ENCODE measurements at places on chromosomes 2 and 18. TPM values are rescaled to one million over a fixed set of nuclear protein-coding genes. Genes with fewer than 3 reads are reported as not detected.

Gene TUBA4B
- 0.14 TPM for total RNA-seq

Gene ABCG8
- 0.31 TPM for total RNA-seq

Gene LRRC30
- total RNA-seq, result not detected

Gene SPC25
- total RNA-seq, result 23.4 TPM

Gene GLB1L
- 5.4 TPM for total RNA-seq

Gene GAREM1
- total RNA-seq, result 5.6 TPM

Gene FBXO41
- 16.5 TPM for total RNA-seq

Gene SERPINB2
- total RNA-seq, result not detected

Gene FBLN7
- 1.4 TPM for total RNA-seq

Gene ALK
- 0.35 TPM for total RNA-seq

Gene C2orf78
- not detected for total RNA-seq

Gene SNORC
- total RNA-seq, result 0.62 TPM

Gene KCNE4
- total RNA-seq, result not detected

Gene SCN7A
- total RNA-seq, result 0.42 TPM

Gene CDCA7
- total RNA-seq, result 95.5 TPM

Gene DPYSL5
- total RNA-seq, result 10.3 TPM

Gene FHOD3
- total RNA-seq, result 8.7 TPM

Gene LINC00305
- total RNA-seq, result not detected

Gene SERPINB4
- total RNA-seq, result 1.1 TPM

Gene CNNM4
- 6.7 TPM for total RNA-seq

Gene TMEM178A
- 17.4 TPM for total RNA-seq

Gene SLC5A7
- total RNA-seq, result 0.17 TPM

Gene IL1RL1
- not detected for total RNA-seq

Gene CTAGE1
- not detected for total RNA-seq

Gene TCF4
- total RNA-seq, result 91.2 TPM

Gene TRIM43B
- not detected for total RNA-seq

Gene CPO
- not detected for total RNA-seq

Gene LCLAT1
- total RNA-seq, result 30.1 TPM

Gene CNGA3
- total RNA-seq, result not detected

Gene CFC1
- not detected for total RNA-seq

Gene SERPINB7
- total RNA-seq, result not detected

Gene PTPRN
- 18.8 TPM for total RNA-seq

Gene SLC30A3
- 8.3 TPM for total RNA-seq

Gene CXCR1
- not detected for total RNA-seq

Gene CDH7
- total RNA-seq, result 2.0 TPM

Gene GNLY
- not detected for total RNA-seq

Gene LIMS3
- total RNA-seq, result 0.31 TPM

Gene GPAT2
- 2.2 TPM for total RNA-seq

Gene VWA3B
- not detected for total RNA-seq

Gene ZNF385B
- 1.5 TPM for total RNA-seq

Gene MC2R
- not detected for total RNA-seq

Gene LGALSL
- total RNA-seq, result 20.6 TPM

Gene ASAP2
- 16.5 TPM for total RNA-seq

Gene ZC3H6
- total RNA-seq, result 6.3 TPM

Gene KLHL30
- 0.07 TPM for total RNA-seq

Gene CRYGD
- total RNA-seq, result 3.4 TPM

Gene SEMA4F
- 13.0 TPM for total RNA-seq

Gene GREB1
- total RNA-seq, result 36.5 TPM

Gene ADAM23
- 12.0 TPM for total RNA-seq

Gene GALNT13
- total RNA-seq, result 5.2 TPM

Gene SH3RF3
- 1.2 TPM for total RNA-seq

Gene MAP2
- 4.4 TPM for total RNA-seq

Gene TTN
- total RNA-seq, result 8.3 TPM

Gene PID1
- total RNA-seq, result 4.0 TPM

Gene GAL3ST2
- total RNA-seq, result 1.5 TPM

Gene COPS8
- total RNA-seq, result 130 TPM

Gene TUBB8B
- 3.6 TPM for total RNA-seq

Data from GM23338 (cell line).